ENCODE measurements at places on chromosomes 12 and 14.

- peak; percentile 62 for DNase-seq
These were observed 181.3 kb downstream of the ITPR2 start for GRCh38 chr12:26651566-26652188.

DNA sequence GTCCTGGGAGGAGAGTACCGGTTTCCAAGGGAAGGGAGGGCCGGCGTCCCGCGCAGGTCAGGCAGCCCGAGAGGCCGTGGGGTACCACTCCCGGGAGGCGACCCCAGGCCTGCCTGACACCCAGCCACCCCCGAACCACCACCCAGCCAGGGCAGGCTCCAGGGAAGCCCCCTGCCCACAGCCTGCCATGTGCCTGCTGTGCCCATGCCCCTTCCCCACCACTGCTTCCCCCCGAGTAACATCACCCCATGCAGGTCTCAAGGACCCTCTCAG, 2.3 kb downstream of the NUDT14 start:
- DNase-seq: no peak

GRCh38 chr12:91786499-91787272, 359.0 kb downstream of the BTG1 start:
- DNase-seq: no peak

DNA sequence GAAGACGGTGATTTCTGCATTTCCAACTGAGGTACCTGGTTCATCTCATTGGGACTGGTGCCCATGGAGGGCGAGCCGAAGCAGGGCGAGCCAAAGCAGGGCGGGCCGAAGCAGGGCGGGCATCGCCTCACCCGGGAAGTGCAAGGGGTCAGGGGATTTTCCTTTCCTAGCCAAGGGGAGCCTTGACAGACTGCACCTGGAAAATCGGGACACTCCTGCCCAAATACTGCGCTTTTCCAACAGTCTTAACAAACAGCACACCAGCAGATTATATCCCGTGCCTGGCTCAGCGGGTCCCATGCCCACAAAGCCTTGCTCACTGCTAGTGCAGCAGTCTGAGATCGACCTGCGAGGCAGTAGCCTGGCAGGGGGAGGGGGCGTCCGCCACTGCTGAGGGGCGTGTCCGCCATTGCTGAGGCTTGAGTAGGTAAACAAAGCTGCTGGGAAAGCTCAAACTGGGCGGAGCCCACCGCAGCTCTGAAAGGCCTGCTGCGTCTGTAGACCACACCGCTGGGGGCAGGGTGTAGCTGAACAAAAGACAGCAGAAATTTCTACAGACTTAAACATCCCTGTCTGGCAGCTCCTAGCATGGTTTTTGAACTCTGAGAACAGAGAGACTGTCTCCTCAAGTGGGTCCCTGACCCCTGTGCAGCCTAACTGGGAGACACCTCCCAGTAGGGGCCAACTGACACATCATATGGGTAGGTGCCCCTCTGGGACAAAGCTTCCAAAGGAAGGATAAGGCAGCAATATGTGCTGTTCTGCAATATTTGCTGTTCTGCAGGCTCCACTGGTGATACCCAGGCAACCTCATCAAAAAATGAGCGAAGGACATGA, 77.2 kb downstream of the BAZ1A start:
- no peak for DNase-seq

All from nephron progenitor cell (in vitro differentiated cells).